ENCODE measurements at places on chromosomes 5 and 9.

DNA sequence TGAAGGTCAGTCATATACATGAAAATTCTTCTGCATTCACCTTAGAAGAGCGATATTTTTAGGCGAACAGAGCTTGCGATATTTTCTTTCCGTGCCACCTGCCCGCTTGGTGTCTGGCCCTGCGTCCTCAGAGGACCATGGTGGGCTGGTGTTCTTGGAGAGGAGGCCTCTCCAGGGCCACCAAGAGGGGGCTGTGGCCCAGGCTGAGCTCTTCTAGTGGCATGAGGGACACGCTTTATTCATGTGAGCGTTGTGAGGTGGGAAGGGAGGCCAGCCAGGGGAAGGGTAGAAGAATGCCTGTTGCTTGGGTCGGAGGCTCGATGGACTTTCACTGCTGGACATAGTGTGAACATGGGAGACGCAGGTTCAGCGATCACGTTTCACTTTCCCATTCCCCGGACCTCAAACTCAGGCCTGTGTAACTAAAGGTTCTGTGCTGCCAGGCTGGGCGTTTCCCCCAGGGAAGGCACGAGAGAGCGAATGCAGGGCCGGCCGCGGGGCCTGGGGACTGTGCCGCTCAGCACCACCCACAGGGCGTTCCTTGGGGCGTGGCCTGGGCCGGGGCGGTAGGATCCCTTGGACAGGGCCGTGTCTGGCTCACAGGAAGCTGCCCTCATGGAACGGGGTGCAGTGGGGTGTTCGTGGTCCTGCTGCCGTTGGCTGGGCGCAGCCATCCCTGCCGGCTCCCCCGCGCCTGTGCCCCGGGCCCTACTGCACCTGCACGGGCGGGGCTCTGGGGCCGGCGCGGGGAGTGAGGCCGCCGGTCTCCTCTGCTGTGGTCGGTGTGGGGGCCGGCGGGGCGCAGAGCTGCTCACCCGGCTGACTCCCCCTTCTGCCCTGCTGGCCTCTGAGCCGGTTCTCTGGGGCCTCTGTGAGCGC is 40.7 kb upstream of the CLPTM1L start:
- DNase-seq, result peak; percentile 91

- DNase-seq, result no peak
These were observed 243.5 kb downstream of the MAT2B start for GRCh38 chr5:163748934-163749333.

DNA sequence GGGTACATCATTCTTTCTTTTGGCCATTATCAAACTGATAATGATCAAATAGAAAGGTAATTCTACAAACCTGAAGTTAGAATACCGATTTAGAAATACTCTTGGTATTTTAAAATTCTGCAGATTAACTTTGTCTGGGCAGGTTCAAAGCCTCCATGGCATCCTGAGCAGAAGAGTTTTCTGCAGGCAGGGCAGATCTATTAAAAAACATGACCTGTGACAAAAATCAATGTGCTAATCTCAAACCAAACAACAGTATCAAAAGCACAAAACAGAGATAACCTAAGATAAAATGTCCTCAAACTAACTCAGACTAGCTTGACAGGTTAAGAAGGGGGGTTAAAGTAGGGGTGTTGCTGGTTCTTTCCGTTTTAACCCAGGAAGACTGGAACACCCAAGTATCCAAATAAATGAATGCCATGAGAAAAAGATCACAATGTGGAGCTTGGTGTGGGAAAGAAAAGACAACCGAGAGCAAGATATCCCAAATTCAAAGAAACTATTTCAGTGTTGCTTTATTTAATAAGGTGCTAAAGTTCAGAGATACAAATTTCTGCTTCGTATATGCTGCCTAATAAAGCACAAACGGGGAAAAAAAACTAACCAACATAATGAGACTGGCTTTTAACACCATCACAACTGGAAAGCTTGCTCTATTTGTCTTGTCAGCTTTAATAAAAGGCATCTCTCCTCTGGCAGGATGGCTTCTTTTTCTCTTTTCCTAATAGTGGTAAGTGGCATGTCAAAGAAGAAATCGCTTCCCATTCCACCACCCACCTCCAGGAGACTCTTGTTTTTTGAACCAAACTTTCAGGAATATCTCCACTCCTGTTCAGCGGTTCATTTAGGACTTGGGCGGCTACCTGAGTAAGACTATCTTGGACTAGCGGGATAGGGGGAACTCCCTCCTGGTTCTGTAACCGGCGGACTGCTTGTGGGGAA is 2.3 kb downstream of the EFNA5 start:
- DNase-seq, result no peak

GRCh38 chr9:100819980-100820379 is 208.5 kb upstream of the PLPPR1 start:
- no peak for DNase-seq

- peak; percentile 57 for DNase-seq
These were observed at the start of gene AFAP1L1 for GRCh38 chr5:149271716-149272563. TSS of gene AFAP1L1 (plus strand) at chr5:149271859. CDS start at chr5:149271969, 110 bp downstream.

DNA sequence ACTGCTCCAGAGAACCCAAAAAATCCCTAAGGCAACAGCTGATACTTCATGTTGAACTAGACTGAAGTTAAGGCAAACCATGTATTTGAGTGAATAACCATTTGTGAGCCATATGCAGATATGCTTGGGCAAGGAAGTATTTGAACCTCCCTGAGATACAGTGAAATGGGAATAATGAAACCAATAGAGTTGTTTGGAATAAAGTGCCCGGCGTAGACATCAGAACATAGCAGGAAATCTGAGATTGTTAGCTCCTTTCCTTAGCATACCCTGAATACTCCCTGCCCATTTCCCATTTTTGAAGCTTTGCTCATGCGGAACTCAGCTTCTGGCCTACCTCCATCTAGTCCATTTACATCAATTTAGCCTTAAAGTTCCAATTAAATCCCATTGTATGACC is 611.9 kb downstream of the EFNA5 start:
- no peak for DNase-seq

GRCh38 chr9:14346231-14346791 is 32.4 kb upstream of the NFIB start:
- no peak for DNase-seq

DNA sequence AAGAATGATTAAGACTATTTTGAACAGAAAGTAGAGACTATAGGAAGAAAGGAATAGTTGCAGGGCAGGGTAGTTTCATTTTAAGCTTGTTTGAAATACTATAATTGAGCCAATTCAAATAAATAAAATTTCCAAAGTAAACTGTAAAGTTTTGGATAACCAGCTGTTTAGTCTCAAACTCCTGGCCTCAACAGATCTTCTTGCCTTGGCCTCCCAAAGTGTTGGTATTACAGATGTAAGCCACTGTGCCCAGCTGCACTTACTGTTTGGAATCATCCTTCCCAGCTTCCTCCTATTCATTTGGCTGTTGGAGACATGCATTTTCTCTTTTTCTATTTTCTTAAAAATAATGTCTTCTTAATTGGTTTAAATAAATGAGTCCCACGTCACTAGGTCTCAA is 231.0 kb downstream of the NNT start:
- DNase-seq, result no peak

DNA sequence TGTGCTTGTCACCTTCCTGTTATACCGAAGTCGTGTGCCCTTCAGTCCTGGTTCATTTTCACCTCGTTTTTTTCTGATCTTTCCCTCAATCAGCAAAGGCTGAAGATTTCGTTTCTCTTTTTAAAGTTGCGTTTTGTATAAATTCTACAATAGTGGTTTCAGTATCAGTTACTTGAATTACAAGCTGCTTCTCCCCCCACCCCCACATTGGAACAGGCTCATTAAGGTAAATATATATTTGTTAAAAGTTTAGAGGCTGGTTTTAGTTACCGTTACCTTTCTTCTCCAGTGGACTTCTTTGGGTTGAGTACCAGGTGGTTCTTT is 881 bp downstream of the SUB1 start:
- no peak for DNase-seq

DNA sequence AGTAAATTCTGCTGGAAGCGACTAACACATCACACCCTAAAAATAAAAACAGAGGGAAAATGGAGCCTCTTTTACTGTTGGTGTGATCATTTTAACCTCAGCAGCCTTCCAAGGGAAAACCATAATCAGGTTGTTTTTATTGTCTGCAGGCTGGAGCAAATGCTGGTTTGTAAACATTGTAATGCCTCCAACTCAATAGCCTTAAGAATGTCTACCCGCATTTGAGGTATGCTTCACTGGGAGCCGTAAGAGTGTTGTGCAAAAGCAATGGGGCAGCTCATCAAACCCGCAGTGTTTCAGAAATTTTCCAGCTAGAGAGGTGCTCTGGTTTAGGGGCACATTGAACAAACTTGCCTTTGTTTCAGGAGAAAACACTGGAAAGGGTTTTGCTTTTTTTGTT is 17.0 kb downstream of the NIM1K start:
- DNase-seq, result no peak

DNA sequence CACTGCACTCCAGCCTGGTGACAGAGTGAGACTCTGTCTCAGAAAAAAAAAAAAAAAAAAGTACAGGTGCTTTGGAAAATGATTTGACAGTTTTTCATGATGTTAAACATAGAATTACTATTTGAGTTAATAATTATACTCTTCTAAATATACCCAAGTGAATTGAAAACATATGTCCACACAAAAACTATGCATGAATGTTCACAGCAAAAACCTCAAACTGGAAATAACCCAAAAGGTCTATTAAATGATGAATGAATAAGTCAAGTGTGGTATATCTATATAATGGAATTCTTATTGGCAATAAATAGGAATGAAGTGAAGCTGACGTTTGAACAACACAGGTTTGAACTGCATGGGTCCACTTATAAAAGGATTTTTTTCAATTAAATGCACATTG is 207.2 kb upstream of the DAB2 start:
- no peak for DNase-seq

DNA sequence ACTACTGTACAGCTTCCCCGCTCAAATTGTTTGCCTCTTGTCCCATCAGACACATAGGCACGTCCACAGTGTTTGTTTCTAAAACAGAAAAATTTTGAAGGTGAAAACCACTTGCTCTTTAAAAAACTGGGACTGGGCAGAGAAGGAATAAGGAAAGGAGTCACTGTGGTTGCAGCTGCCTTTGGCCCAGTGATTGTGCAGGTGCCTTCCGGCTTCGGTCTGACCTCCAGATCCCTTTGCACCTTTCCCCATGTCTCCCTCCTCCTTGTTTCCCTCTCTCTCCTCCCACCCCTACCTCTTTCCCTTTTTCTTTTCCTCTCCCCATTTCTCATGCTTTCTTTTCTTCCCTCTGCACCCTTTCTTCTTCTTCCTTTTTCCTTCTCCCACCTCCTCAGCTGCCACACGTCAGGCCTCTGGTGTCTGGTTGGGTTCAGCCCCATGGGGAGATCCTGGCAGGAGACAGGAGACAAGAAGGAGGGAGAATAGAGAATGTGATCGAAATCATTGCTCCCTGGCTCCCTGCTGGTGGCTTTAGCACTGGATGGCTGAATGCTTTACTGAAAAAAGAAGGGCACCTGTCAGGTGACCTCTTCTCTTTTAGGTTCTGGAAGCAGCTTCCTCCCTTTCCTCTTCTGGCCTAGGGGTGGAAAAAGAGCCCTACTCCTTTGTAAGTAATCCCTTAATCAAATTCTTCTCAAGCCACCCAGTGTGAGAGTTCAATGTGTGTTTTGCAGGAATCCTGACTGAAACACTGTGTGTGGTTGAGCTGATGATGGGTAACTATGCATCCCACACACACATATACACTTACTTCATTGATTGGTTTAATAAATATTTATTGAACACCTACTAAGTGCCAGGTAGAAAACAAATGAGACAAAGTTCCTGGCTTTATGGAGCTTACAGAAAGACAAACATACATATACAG is 267.3 kb downstream of the MAST4 start:
- no peak for DNase-seq

- no peak for DNase-seq
These were observed 52.6 kb downstream of the LMX1B start for GRCh38 chr9:126666155-126666803.

DNA sequence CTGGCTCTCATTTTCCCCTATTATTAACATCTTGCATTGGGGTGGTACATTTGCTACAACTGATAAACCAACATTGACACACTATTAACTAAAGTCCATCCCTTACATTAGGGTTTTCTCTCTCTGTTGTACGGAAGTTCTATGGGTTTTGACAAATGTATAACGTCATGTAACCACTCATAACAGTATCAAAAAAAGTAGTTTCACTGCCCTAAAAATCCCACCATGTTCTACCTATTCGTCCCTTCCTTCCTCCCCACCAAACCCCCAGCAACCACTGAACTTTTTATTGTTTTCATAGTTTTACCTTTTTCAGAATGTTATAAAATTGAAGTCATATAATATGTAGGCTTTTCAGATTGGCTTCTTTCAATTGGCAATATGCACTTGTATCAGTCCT is 40.1 kb downstream of the MLLT3 start:
- no peak for DNase-seq

DNA sequence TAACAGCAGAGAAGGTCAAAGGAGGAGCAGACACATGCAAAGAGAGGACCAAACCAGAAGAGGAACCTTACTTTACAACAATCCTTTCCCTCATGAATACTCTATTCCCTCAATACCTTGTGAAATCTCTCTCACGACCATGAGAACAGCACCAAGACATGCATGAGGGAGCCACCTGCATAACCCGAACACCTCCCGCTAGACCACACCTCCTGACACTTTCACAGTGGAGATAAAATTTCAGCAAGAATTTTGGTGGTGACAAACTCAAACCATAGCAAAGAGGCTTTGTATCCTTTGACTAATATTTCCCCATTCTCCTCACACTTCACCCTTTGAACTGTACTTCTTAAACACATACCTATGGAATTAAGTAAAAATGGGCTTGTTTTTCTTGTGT is 101.7 kb downstream of the RORB start:
- DNase-seq, result no peak

DNA sequence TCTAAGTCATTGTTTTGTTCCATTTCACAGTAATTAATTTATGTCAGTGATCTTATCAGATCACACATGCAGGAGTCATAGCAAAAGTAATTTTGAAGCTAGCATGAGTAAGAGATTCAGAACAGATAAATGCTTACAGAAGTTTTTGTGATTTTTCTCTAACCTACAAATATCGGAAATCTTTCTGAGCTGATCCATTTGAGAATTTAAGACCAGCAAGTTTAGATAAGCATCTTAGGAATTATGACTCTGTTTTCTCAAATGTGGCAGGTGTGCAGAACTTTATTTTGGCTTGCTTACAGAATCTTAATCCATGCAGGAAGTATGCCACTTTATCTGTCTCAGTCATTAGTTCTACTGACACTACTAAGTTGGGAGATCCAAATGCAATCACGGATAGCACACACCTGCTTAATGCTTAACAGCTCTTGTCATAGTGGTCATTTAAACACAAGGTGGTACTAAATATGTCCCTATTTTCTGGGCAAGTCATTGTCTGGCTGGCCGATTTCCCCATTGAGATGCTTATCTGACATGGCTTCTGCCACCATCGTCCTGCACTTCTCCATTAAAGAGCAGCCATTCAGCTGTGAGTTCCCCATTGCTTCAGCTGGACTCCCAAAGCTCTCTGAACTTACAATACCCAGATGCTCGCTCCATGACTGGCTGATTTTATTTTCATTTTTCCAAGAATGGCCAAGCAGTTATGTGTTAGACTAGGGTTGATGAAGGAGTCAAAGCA is 305.4 kb upstream of the NUDT12 start:
- DNase-seq, result no peak

- no peak for DNase-seq
These were observed 71.3 kb downstream of the HMCN2 start for GRCh38 chr9:130336885-130337284.

- DNase-seq, result no peak
These were observed 16.4 kb upstream of the MARCHF6 start for GRCh38 chr5:10337107-10337506.

- peak; percentile 75 for DNase-seq
These were observed 35.8 kb upstream of the LCP2 start for GRCh38 chr5:170333161-170333910.

- DNase-seq, result peak; percentile 22
These were observed 16.3 kb upstream of the NPM1 start for GRCh38 chr5:171371326-171371725.
